ENCODE measurements at places on chromosomes 3 and 15. TPM values are rescaled to one million over a fixed set of nuclear protein-coding genes. Genes with fewer than 3 reads are reported as not detected.
A peak's percentile ranks its signal among the peaks of the same experiment; 100 is the strongest.

GRCh38 chr15:76636059-76636458 lies 269.1 kb downstream of the SCAPER start:
- DNase-seq = no peak
- H3K4me1 ChIP-seq = no peaks in the 10 kb centered on the region
- H3K27ac ChIP-seq = no peak overlapping the region
- peaks cover 23% of the 10 kb centered on the region for H3K36me3 ChIP-seq
- H3K27me3 ChIP-seq = no peaks in the 10 kb centered on the region
- H3K4me3 ChIP-seq = no peak overlapping the region

DNA sequence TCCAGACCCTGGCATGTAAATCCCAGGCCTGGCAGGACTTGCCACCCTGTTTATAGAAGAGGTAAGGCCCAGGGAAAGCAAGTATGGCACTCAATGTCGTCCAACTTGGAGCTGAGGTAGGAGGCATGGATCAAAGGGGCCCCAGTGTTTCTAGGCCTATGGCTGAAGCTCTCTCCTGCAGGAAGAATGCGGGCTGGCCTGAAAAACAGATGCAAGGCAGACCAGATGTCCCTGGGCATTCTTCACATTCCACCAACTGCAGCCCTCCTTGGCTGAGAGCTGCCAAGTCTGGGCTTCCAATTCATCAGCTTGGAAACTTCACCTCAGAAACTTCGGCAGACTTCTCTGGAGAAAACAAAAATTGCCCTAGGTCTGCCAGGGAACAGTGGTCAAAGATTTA lies 22.2 kb downstream of the MESD start:
- H3K36me3 ChIP-seq = peaks cover 64% of the 10 kb centered on the region
- no peak overlapping the region for H3K4me3 ChIP-seq
- H3K27ac ChIP-seq = no peak overlapping the region
- H3K4me1 ChIP-seq = peaks cover 9% of the 10 kb centered on the region

DNA sequence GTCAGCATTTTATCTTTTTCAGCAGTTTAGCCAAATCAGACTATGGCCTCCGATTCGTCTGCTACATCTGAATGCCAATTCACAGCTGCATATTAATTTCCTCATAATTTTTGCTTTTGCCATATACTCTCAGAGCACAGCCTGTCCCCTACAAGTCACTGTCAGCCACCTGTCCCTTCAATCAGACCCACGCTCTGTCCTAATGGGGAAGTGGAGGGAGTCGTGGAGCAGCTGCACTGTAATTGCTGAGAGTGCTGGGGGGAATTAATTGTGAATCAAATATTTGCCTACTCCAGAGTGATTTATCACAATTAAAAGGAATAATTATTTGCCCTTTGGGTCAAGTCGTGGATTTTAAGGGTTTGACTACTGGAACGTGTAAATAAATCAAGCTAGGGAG lies 75.5 kb downstream of the EBLN2 start:
- H3K4me1 ChIP-seq = no peaks in the 10 kb centered on the region
- H3K4me3 ChIP-seq = no peak overlapping the region
- peaks cover 16% of the 10 kb centered on the region for H3K27me3 ChIP-seq
- H3K27ac ChIP-seq = no peak overlapping the region
- DNase-seq = no peak

DNA sequence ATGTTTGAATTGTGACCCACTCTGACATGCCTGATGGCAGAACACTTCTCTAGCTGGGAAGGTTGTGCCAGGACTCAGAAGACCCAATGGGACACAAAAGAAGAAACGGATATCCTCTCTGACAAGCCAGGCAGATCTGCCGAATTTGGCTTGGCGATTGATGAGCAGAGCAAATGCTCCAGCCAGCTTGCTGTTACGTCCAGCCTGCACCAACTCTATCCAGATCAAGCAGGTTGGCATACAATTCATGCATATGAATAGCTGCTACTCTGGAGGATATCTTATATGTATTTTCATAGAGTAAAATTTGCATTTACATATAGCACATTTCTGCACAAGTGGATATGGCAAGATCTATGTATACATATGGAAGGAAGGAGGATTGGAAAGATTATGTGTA lies 102.8 kb downstream of the PEX5L start:
- H3K27me3 ChIP-seq = peaks cover 8% of the 10 kb centered on the region
- no peak for DNase-seq
- H3K4me3 ChIP-seq = no peak overlapping the region

DNA sequence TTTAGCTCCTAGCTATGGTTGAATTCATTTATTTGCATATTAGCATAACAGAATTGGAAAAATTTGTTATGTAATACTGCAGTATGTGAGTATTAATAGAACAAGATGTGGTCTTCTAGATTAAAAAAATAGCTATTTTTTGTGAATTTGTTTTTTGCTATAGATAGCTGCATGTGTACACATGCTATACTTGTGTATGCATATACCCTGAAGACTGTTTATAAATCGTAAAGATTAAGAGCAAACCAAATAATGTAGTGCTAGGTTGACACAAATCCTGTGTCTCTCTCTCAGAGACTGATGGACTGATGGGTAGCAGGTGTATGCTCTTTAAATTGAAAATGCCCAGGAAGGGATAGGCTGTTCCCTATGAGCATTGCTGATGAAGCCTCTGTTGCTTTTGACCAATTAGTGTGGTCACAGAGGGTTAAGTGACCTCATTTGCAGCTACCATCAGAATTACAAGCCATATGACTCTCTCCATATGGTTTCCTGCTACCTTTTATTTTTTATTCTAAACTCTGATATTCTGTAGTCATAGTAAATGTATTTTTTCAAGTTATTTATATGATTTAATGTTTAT lies 9.0 kb downstream of the PLCL2 start:
- peaks cover 3% of the 10 kb centered on the region for H3K36me3 ChIP-seq
- no peak for DNase-seq
- peak overlapping the region; percentile 32 for H3K4me3 ChIP-seq
- peaks cover 91% of the 10 kb centered on the region for H3K4me1 ChIP-seq
- no peaks in the 10 kb centered on the region for H3K27me3 ChIP-seq

DNA sequence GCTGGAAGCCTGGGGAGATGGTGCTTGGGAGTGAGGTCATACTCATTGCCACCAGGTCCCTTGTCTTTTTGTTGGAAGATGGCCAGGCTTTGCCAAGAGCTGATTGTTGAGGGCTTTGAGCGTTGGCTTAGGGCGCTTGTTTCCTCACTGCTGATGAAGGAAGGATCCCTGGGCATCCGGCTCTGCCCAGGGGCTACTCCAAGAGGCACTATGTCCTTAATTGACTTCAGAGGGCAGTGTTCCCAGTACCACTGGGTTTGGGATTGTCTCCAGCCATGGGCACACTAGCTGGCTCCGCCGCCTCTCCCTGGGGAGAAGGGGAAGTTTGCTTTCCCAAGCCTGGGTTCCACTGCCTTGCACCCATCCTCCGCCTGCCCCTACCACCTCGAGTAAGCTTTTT lies 57.2 kb upstream of the RGMA start:
- H3K4me1 ChIP-seq = no peaks in the 10 kb centered on the region
- no peak for DNase-seq
- H3K36me3 ChIP-seq = no peaks in the 10 kb centered on the region
- peaks cover 8% of the 10 kb centered on the region for H3K27me3 ChIP-seq
- no peak overlapping the region for H3K4me3 ChIP-seq
- no peak overlapping the region for H3K27ac ChIP-seq

PARP15 gene
- total RNA-seq = 213 TPM

ADAMTS9 gene
- total RNA-seq = not detected

CFAP91 gene
- 12.9 TPM for total RNA-seq

DNA sequence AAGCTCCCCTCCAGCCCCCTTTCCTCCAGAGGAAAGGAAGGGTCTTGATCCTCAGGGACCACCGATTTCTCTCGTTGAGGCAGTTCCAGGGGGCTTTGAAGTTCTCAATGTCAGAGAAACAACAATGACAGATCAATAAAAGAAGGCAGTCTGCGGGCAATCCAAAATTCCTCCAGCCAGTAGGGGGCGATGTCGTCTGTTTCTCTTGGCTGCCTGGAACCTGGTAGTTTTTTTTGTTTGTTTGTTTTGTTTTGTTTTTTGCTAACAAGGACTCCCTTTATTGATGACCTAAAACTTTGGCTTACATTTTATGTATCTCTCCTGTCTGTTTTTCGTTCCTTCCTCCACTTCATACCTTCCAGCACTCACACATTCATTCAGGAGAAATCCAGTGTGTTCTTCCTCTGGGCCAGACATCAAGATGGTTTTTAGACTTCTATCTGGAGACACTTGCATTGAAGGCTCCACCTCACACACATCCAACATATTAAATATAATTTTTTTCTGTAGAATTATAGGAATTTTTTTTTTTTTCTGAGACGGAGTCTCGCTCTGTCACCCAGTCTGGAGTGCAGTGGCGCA lies 276.6 kb downstream of the RPLP1 start:
- DNase-seq = peak; percentile 49
- H3K36me3 ChIP-seq = no peaks in the 10 kb centered on the region
- H3K4me1 ChIP-seq = peaks cover 18% of the 10 kb centered on the region
- H3K27ac ChIP-seq = no peak overlapping the region

ANKUB1 gene
- total RNA-seq = not detected

DNA sequence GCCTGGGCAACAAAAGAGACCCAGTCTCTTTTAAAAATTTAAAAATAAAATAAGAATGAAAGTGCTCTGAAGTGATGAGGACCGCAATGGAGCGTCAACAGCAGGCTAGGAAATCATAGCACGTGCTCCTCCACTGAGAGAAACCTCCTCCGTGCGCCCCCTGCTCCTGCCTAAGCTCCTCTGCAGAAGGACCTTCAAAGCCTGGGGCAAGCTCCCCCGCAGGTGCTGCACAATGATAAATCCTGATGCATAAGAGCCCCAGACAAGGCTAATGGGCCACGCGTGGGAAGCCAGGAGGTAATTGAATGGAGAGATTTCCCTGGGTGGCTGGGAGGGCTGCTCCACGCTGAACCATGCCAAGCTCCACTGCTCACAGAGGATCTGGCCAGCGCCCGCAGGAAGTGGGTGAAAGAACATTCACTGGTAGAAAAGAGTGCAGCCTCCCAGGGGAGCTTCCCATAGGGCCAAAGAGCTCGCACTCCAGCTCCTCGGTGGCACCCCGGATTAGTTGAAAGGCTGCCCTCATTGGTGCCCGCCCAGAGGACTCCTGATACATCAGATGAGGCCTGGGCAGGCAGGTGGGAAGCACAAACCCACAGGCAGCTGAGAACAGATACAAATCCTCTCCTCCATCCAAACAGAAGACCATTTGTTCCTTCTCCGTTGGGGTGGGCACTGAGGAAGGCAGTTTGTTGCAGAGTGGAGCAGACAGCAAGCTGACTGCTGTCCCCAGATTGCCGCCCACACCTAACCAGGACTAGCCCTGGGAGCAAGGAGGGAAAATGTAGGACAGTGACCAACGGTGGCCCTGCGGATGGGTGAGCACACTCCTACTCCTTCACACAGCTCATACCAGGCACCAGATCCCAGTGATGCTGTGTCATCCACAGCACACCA lies 52.5 kb downstream of the CPN2 start:
- H3K4me1 ChIP-seq = peaks cover 26% of the 10 kb centered on the region
- H3K27me3 ChIP-seq = peaks cover 11% of the 10 kb centered on the region
- H3K36me3 ChIP-seq = no peaks in the 10 kb centered on the region
- H3K27ac ChIP-seq = no peak overlapping the region
- no peak overlapping the region for H3K4me3 ChIP-seq

DNA sequence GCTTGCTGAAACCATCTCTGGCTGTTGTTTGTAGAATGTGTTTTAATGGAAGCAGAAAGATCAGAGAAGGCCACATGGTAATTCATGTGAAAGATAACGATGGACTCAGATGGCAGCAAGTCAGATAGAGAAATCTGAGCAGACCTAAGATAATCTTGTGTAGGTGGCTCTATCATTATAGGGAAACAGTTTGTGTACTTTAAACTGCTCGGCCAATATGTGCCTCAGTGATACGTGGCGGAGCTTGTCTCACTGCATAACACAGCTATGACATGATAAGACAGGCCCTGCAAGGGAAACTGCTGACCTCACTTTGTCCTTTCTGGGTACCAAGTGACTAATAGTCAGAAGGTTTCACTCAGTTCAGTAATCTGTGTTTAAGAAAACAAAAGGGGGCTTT lies 51.0 kb downstream of the MME start:
- no peaks in the 10 kb centered on the region for H3K27me3 ChIP-seq
- DNase-seq = no peak
- H3K27ac ChIP-seq = no peak overlapping the region
- no peaks in the 10 kb centered on the region for H3K36me3 ChIP-seq
- no peak overlapping the region for H3K4me3 ChIP-seq

TGM5 gene
- 0.17 TPM for total RNA-seq

SELENOS gene
- 24.5 TPM for total RNA-seq

- H3K4me3 ChIP-seq = peak overlapping the region; percentile 3
- H3K27ac ChIP-seq = no peak overlapping the region
- peaks cover 4% of the 10 kb centered on the region for H3K4me1 ChIP-seq
Measured at GRCh38 chr3:115704661-115705338, 81.5 kb downstream of the GAP43 start.

DNA sequence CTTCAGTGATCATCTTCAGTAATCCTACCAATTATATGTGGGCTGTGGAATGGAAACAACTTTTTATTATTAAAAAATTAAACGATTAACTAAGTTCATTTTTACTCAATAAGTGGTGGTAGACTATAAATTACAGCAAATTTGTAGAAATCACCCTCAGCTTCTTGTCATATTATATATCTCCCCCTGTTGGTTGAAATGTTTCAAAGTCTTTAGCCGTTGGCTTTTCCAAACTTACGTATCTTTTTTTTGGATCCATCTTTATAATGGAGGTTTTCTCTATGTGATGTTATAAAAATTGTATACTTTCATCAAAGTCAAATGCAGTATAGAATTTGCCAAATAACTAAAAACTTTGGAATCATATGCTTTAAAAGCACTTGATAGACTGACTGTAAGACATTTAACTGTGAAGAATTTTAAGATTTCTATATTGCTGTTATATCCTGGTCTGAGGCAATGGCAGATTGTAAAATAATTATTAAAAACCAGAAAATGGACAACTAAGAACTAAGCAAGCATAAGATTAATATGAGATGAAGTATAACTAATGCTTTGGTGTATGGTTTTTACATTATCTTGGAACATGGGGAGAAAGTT lies 44.7 kb downstream of the ATP11B start:
- H3K4me3 ChIP-seq = no peak overlapping the region
- H3K27me3 ChIP-seq = no peaks in the 10 kb centered on the region
- no peak overlapping the region for H3K27ac ChIP-seq
- no peaks in the 10 kb centered on the region for H3K4me1 ChIP-seq
- H3K36me3 ChIP-seq = peaks cover 79% of the 10 kb centered on the region

GPR176 gene
- total RNA-seq = 0.12 TPM

GRCh38 chr15:77581896-77582569 lies 50.7 kb downstream of the LINGO1 start:
- no peak overlapping the region for H3K27ac ChIP-seq
- no peak for DNase-seq
- no peak overlapping the region for H3K4me3 ChIP-seq
- H3K4me1 ChIP-seq = peaks cover 5% of the 10 kb centered on the region
